ENCODE measurements at places on chromosomes 2 and 18.
A peak's percentile ranks its signal among the peaks of the same experiment; 100 is the strongest.

DNA sequence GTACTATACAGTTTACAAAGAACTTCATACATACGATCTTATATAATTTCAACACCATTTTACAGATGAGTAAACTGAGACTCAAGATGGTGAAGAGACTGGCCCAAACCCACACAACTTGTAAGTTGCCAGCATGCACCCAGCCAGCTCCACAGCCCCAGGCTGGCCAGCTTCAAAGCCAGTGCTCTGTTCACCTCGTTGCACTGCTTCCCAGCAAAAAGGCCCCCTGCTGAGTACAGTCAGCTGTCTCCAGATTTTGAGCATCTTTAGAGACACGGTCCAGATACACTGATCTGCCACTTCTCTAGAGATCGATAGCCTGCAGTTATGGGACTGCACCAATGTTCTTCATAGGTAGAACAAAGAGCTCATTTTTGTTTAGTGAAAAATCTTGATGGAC, 257.2 kb upstream of the CHAC2 start:
- DNase-seq, result no peak

DNA sequence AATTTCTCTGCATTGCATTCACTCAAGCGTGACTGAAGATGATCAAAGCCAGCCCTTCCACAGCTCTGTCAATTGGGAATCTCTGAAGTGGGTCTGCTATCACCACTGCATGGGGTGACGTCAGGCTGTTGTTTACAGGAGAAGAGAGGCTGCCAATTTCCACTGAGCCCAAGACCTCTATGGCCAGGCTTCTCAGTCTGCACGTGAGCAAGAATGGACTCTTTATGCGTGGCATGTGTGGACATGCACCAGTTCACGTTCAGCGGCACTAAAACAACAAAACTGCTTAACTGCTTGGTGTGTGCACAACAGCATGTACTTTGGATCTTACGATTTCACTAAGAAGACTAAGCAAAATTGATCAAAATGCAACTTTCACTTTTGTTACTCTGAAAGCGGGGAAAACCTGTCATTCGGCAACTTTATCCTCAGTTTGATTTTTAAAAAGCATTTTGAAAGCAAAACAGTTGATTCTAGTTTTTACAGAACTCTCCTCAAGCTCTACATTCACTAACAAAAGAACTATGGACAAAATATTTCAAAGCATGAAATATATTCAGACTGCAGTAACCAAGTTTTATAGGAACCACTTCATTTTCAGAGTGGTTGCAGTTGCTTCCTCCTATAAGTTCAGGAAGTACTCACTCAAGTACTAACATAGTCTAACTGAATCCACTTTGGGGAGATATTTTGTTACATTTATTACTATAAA, 77.0 kb upstream of the SERTAD2 start:
- no peak for DNase-seq

DNA sequence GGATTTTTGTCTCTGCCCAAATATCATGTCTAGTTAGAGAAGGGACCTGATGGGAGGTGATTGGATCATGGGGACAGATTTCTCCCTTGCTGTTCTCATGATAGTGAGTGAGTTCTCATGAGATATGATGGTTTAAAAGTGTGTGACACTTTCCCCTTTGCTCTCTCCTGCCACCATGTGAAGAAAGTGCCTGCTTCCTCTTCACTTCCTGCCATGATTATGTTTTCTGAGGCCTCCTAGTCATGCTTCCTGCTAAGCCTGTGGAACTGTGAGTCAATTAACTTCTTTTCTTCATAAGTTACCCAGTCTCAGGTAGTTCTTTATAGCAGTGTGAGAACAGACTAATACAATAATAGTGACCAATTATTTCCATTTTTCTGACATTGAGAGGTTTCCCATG, 167.3 kb upstream of the CYRIA start:
- no peak for DNase-seq

GRCh38 chr2:105782123-105782522, 37.4 kb downstream of the NCK2 start:
- DNase-seq, result no peak

- DNase-seq, result no peak
These were observed 276.1 kb downstream of the RIT2 start for GRCh38 chr18:42839408-42839807.

DNA sequence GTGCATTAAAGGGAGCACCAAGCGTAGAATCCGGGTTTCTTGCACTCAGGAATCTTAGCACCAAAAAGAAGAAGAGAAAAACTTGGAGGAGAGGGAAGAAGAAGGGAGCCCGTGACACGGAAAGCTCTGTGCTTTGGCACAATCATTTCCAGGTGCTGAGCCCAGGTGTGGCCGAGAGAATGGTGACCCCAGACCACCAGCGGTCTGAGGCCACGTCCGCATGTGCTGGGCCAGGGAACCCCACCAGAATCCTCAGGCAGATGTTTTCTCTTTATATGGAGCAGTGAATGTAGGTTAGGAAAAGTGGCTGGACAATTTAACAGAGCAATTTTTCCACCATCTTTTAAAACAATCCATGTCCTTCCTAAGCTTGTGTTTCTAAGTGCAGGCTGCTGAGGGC, 520.9 kb downstream of the EPHA4 start:
- no peak for DNase-seq

- DNase-seq, result no peak
These were observed 232.4 kb upstream of the HNRNPA3 start for GRCh38 chr2:176979981-176980710.

DNA sequence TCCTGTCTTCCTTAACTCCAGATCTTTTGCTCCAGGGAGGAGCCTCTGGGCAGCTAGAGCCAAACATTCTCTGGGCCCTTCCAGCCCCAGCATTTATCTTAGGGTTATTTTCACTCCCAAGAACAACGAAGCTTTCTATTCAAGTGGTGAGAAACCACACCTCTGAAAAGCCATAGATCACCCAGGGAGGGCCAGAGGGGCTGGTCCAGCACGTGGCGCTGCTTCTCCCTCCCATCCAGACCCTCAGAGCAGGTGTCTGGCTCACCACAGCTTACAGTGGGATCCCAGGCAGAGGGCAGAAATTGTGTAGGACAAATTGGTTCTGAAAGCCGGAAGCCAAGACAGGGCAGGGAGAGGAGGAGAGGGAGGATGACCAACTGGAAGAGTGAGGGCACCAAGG, 74.0 kb upstream of the PKDCC start:
- DNase-seq, result no peak

- DNase-seq, result no peak
These were observed 59.8 kb downstream of the SH3BP4 start for GRCh38 chr2:235011607-235011928.

- no peak for DNase-seq
These were observed 7.4 kb downstream of the RHOB start for GRCh38 chr2:20454036-20454981.

DNA sequence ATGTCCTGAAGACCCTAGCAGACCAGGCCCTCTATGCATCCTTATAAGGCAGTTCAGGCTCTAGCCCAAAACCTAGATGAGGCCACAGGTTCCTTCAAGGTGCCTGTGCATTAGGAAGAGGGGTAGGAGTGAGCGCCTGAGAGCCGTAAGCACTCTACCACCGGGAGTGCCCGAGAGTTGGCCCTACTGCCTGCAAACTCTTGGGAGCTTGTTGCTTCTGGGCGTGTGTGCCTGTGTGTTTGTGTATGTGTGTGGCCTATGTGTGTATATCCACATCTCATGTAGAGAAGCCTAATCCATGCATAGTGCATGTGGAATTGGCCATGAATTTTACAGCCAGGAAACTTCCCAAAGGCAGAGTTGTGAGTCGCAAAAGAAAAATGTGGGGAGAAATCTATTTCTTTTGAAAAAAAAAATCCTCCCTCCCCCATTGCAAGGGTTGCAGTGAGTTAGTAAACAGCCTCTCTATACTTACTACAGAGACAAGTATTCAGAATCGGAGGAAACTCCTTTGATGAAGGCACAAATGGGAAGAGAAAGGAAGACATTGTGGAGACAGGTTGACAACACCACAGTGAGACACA, 96.8 kb downstream of the ADD2 start:
- DNase-seq, result no peak

DNA sequence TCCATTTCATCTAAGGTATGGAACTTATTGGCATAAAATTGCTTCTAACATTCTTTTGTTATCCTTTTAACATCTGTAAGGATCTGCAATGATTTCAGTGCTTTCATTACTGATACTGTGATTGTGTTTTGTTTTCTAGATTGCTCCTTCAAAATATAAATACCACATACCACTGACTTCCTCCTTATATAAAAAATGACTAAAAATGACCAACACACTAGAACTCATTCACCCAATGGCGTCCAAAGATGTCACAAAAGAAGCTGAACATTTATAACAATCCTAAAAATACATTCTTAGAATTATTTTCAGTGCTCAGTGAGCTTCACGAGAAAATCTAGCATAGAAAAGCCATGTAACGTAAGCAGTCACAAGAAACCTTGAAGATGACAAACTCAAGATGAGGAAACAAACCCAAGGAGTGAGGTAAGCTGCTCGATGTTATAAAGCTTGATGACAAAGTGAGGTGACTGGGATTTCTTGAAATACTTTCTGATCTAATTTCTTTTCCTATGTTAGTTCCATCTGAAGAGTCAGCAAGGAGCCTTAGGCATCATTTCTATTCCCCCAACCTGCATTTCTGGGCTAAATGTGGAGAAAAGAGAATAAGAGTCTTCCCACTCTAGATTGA, 42.6 kb downstream of the PNO1 start:
- DNase-seq, result no peak

- DNase-seq, result no peak
These were observed 18.5 kb upstream of the NMS start for GRCh38 chr2:100451734-100452133.

DNA sequence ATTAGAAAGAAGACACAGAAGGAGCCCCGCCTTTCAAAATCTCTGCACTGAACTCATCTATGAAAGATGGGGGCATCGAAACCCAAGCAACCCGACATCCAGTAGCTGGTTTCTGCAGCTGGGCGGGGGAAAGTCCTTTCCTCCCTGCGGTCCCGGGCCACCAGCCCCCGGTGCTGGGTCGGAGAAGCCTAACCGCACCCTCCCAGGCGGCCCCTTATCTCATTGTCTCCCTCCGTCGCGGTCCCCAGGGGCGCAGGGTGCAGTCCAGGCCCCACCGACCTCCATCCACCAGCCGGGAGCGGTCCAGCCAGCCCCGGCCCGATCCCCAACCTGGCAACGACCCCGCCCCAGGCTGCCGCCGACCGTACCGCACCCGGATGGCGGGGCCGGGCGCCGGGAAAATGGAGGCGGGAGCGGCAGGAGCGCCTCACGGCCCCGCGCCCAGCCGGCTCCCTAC, 452 bp downstream of the RAPH1 start:
- DNase-seq, result no peak

GRCh38 chr18:74806700-74807416, 209.2 kb downstream of the ZNF407 start:
- no peak for DNase-seq

- no peak for DNase-seq
These were observed 48.6 kb downstream of the EML6 start for GRCh38 chr2:54772110-54772509.

DNA sequence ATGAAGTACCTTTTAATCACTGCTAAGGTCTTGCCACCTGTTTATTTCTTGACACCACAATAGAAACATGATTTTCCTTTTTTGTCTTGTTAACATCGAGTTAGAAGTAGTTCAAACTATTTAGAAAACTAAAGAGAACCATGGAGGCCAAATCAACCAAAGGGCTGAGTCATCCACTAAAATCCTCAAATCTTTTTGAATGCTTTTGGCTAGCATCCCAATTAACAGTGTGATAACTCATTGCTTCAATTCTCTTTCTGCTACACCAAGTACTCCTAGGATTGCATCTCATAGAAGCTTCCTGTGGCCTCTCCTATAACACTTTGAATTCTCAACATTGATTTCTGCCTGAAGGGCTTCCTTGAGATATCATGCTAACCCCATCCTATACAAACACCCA, 159.9 kb upstream of the MMADHC start:
- no peak for DNase-seq

DNA sequence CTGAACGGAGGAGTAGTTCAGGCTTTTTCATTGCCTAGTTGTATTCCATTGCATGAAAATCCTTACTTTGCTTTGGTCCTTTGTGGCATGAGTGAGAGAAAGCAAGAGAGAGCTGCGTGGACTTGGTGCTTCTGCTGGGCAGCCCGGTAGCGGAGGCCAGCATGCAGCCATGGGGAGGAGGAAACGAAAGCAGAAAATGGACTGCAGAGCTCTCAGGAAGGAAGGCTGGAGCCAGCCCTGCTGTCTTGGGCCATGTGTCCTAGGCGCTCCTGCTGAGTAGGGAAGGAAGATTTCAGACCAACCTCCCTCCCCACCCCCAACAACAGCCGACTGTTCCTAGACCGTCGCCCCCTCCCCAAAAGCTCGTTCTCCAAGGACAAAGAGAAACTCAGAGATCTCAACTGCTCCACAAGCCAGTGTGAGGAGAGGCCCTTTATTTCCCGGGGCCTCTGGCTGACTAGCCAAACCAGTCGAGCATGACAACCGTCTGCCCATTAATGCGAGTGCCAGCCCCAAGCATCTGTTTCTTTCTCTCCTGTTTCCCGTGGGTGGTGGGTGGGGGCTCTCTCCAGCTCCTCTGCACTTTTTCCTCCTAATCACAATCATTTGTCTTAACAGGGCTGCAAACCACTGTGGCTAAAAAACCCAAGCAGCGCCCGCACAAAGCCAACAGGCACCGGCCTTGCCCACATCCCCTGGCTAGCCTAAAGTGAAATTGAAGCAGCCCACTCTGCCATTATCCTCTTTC, 66.8 kb upstream of the FZD7 start:
- DNase-seq, result no peak

DNA sequence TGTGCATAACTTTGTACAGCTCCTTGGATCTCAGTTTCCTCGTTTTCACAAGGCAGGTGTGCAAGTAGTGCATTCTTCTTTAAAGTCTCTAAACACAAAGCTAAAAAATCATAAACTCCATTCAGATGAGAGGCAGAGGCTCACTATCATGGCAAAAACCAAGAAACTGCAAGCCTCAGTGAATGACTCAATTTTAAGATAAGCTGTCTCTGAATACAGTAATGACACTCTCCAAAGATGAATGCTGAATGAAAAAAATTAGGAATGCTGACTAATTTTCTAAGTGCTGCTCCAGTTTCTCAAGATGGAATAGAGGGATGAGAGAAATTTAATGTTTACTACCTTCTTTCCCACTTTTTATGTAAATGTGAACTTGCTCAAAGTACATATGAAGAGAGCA, 17.2 kb downstream of the B4GALT6 start:
- DNase-seq, result no peak

- no peak for DNase-seq
These were observed 42.3 kb downstream of the SERPINB7 start for GRCh38 chr18:63817441-63818051.

DNA sequence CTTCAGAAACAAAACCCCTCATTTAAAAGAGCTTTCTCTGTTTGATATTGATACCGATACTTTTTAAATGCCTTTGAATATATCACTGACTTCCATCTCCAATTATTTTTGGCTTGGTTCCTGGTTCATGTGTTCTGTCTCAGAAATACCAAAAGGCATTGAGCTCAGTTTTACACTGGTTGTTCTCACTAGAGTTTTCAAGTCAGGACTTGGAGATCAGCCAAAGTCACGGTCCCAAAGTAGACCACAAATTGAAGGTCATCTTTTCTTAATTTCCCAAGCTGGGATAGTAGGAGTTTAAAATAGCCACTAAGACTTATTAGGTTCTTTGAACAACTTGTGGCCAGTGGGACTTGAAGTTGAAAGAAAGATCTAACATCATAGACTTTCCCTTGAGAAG, 24.2 kb downstream of the DHRS9 start:
- no peak for DNase-seq

GRCh38 chr18:55488473-55488872, 99.5 kb downstream of the TCF4 start:
- peak; percentile 54 for DNase-seq
